ENCODE measurements at places on chromosomes 2 and 18. TPM values are rescaled to one million over a fixed set of nuclear protein-coding genes. Genes with fewer than 3 reads are reported as not detected.

The ELOA2 gene
- not detected for total RNA-seq

The PRKAG3 gene
- total RNA-seq = not detected

The LBX2 gene
- total RNA-seq = 2.0 TPM

The NFE2L2 gene
- total RNA-seq = 56.9 TPM

The DGKD gene
- 10.7 TPM for total RNA-seq

The HOXD10 gene
- 2.3 TPM for total RNA-seq

The SLC39A6 gene
- 96.6 TPM for total RNA-seq

The EN1 gene
- under 0.01 TPM for total RNA-seq

The NAT8 gene
- total RNA-seq = not detected
